MCF 10A (cell line): ENCODE measurements at places on chromosomes 2 and 18. TPM values are rescaled to one million over a fixed set of nuclear protein-coding genes. Genes with fewer than 3 reads are reported as not detected.

The RTP5 gene
- not detected in 2 replicates for total RNA-seq

DNA sequence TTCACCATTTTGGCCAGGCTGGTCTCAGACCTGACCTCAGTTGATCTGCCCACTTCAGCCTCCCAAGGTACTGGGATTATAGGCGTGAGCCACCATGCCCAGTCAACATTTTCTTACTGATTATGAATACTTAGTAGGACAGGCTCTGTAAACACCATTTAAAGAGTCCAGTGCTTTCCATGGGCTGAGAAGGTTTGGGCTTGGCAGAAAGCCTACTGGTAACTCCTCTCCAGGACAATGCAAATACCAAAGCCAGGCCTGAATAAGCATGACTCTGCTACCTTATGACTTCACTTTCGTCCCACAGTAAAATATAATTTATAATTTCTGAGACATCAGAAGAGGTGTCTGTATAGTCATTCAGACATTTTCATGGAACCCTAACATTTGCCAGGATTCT lies 60.2 kb upstream of the FAM117B start:
- no peaks in the 10 kb centered on the region for H3K27me3 ChIP-seq
- no peaks in the 10 kb centered on the region for H3K4me1 ChIP-seq
- DNase-seq = no peak
- H3K27ac ChIP-seq = no peak overlapping the region
- no peak overlapping the region for H3K4me3 ChIP-seq

DNA sequence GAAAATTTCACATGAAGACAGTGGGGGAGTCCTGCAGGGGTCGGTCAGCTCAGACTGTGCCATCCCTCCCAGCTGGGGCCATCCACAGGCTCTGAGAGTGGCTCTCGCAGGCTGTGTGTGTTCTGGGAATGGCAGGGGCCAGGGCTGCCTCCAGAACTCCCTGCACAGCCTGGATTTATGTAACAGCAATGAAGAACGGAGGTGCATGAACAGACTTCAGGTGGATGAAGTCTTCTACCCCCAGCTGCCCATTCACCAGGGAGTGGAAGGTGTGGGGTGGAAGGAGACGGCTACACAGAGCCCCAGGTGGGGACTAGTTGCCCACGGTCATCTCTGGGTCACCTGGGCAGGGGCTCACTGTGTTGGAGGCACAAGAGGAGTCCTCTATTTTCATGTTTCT lies 56.1 kb upstream of the HDAC4 start:
- no peaks in the 10 kb centered on the region for H3K36me3 ChIP-seq
- H3K27me3 ChIP-seq = peaks cover 61% of the 10 kb centered on the region
- H3K4me3 ChIP-seq = no peak overlapping the region
- no peak for DNase-seq
- no peak overlapping the region for H3K27ac ChIP-seq

- no peak overlapping the region for H3K4me3 ChIP-seq
- peaks cover 6% of the 10 kb centered on the region for H3K4me1 ChIP-seq
- DNase-seq = no peak
- H3K27me3 ChIP-seq = no peaks in the 10 kb centered on the region
Measured at GRCh38 chr2:173412628-173413027, 58.0 kb downstream of the CDCA7 start.

GRCh38 chr18:40250236-40250635 lies 1704.8 kb upstream of the PIK3C3 start:
- no peak for DNase-seq
- H3K36me3 ChIP-seq = no peaks in the 10 kb centered on the region
- peaks cover 16% of the 10 kb centered on the region for H3K4me1 ChIP-seq
- H3K4me3 ChIP-seq = no peak overlapping the region
- peak overlapping the region; percentile 93 for H3K27ac ChIP-seq

DNA sequence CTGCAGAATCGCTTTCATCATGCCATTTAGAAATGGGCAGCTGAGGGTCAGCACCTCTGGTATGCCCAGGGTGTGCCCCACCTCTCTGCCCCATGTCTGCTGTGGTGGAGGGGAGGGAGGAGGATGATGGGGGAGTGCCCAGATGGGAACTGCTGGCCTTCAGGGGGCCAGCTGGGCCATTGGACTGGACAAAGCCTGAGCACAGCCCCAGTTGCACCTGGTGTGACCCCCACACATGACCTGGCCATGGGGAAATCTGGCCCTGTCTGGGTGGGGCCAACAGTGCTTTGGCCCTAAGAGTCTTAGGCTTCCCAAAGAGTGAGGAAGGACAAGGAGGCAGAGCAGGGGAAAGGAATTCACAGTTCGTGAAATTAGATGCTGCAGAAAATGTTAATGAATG lies 44.1 kb downstream of the CTIF start:
- peaks cover 8% of the 10 kb centered on the region for H3K36me3 ChIP-seq
- DNase-seq = no peak
- H3K27ac ChIP-seq = no peak overlapping the region
- H3K4me3 ChIP-seq = no peak overlapping the region
